Thyroid gland (tissue), 4 donors: ENCODE measurements at places on chromosomes 5 and 9. TPM values are rescaled to one million over a fixed set of nuclear protein-coding genes. Genes with fewer than 3 reads are reported as not detected.

Gene IL31RA
- total RNA-seq: not detected

- DNase-seq: no peak
These were observed 34.5 kb downstream of the CREBRF start for GRCh38 chr5:173090639-173091038.

- no peak for DNase-seq
These were observed 2.6 kb downstream of the AJM1 start for GRCh38 chr9:136844761-136845464.

DNA sequence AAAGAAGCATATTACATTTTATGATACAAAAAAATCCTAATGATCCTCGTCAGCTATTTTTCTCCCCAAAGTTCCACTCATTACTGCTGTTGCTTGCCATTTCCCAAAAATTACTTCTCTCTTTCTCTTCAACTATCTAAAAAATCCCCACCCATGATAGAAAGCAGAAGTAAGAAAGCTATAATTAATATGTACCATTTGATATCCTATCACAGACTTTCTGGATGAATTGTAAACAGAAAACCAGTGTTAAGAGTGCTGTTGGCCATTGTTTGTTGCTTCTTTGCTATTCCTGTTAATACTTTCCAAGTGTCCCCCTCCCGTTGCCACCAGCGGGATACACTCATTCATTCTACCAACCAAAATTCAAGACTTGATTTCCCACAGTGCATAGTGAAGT, 136.3 kb upstream of the SMARCA2 start:
- no peak for DNase-seq

Gene KCNMB1
- 0.20 TPM for total RNA-seq

Gene GZMA
- total RNA-seq: not detected

- DNase-seq: no peak
These were observed 164.2 kb upstream of the PTGER4 start for GRCh38 chr5:40515476-40515875.
